Amniotic stem cell (primary cell): ENCODE measurements at places on chromosomes 16 and 17.

GRCh38 chr17:9809409-9809808 lies 12.5 kb downstream of the GSG1L2 start:
- DNase-seq, result no peak

GRCh38 chr16:69703638-69704037 lies 22.7 kb downstream of the NQO1 start:
- no peak for DNase-seq

- no peak for DNase-seq
Measured at GRCh38 chr17:1013729-1014090, 16.8 kb downstream of the TIMM22 start.

GRCh38 chr17:61371179-61371578 lies 28.5 kb upstream of the TBX2 start:
- DNase-seq, result no peak

- no peak for DNase-seq
Measured at GRCh38 chr16:80689487-80689886, 114.9 kb downstream of the CDYL2 start.

DNA sequence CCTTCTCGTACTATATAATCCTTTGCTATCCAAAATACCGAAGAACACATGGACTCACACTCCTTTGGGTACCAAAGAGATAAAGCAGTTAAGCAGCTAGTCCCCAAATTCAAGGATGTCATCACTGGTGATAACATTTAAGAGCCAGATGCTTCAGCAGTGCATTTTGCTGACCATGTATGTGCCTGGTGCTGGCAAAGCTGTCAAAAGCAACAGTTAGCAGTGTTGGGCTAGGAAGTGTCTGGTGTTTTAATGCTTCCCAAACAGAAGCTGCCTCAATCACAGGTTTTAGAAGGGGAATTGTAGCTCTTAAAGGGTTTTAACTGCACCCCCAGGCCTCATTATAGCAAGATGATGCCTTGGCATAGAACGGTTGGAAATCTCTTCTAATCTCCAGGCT lies 4.7 kb downstream of the FAM117A start:
- no peak for DNase-seq

DNA sequence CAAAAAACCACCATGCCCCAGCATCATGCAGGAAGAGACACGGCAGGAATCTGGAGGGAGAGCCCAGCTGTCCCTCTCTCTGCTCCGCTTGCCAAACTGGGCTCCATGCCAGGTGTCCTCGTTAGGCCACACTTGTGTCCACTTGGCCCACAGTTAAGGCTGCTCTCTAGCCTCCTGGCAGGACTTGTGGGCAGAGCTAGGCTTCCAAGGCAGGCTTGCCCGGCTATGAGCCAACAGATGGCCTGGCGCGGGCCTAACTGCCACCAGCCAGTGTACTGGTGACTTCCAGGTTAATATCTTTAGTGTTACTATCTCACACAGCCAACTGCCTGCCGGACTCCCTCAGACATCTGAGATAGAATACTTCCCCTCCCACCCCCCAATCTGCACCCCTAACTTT lies 10.6 kb downstream of the ATP6V0D1 start:
- no peak for DNase-seq

- no peak for DNase-seq
Measured at GRCh38 chr16:64019339-64019738, 1102.5 kb downstream of the CDH11 start.

DNA sequence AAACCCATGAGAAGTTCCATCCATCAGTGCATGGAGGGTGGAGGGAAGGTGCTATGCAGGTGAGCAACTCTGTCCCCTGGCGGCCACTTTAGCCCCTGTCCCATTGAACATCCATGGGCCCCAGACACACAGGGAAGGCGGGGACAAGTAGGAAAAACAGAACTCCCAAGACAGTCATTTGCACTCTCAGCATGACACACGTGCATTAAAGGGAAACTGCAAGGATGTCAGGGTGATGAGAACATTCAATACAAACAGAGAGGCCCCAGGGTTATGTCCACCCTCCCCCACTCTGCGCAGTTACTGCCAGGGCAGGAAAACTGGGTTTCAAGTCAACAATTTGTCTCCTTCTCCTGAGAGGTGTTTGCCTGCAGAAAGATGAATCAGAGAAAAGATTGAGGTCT lies 44.0 kb upstream of the AKTIP start:
- no peak for DNase-seq

GRCh38 chr16:80671281-80671849 lies 130.6 kb downstream of the DYNLRB2 start:
- DNase-seq, result no peak
